AG04450 (cell line): ENCODE measurements at places on chromosomes 5 and 9. TPM values are rescaled to one million over a fixed set of nuclear protein-coding genes. Genes with fewer than 3 reads are reported as not detected.

DNA sequence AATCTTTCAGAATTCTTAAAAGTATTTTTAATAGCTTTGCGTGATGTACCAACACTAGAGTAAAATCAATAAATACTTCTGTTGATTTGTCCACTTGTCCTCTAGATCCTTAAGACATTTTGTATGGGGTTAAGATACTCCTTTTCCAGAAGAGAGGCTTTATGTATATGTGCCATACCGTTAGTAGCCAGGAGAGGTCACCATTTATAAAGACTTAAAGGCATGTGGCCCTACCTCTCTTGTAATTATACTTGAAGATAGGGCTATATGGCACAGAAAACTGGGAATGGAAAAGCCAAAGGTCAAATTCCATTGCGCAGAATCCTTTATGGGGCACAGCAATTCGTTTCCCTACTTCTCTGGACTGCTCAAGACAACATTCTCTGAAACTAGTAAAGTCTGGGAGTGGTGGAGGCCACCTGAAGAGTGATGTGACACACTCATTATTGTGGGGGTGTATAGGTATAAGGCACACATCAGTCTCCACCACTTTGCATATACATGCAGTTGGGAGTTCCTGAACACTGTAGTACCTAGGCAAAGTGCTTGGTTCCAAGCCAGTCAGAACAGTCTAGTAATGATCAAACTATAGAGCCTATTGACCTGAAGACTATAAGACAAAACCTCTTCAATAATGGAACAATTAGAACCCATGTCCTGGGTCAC is 140.1 kb upstream of the FBXL17 start:
- DNase-seq: peak; percentile 45

- DNase-seq: no peak
These were observed 32.0 kb downstream of the SPRY4 start for GRCh38 chr5:142292808-142293207.

GRCh38 chr9:224582-225520 is 10.2 kb downstream of the DOCK8 start:
- DNase-seq: no peak

DNA sequence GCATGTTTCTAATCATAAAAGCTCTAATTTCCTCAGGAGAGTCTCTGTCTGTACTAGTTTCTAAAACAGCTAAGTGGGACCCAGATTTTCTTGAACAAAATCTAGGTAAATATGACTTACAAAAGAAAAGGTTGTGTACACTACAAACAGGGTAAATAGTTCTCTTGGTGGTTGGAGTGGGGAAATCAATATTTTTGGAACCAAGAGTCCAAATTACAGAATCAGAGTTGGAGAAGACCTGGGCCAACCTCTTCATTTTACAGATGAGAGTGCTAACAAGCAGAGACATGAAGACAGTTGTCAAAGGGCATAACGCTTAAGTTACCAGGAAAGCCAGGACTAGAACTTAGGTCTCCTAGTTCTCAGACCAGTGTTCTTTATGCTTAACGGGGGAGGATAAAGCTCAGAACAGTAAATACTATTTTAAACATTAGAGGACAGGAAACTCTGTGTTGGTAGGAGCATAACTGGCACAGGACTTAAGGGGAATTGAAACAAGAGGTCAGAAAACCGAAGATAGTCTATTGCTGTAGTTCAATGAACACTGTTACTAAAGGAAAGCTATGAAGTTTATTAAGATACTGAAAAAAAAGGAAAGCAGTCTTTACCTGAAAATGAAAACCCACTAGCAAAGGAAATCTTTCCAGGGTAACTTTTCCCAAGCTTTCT is 9.3 kb upstream of the GOLGA1 start:
- no peak for DNase-seq

Gene NEUROG1
- not detected in 2 replicates for polyA plus RNA-seq

GRCh38 chr9:93488244-93488643 is 34.9 kb upstream of the FAM120AOS start:
- no peak for DNase-seq

Gene SYNPO
- polyA plus RNA-seq: 10.1 and 12.7 TPM in 2 replicates

Gene PCDHGA11
- polyA plus RNA-seq: 7.5 and 7.7 TPM in 2 replicates

- DNase-seq: no peak
These were observed 150.5 kb upstream of the TLX3 start for GRCh38 chr5:171158581-171158980.

- DNase-seq: no peak
These were observed 104.8 kb upstream of the ERCC6L2 start for GRCh38 chr9:95770653-95771131.

Gene KLF9
- polyA plus RNA-seq: 13.2 and 14.9 TPM in 2 replicates

Gene MYMK
- polyA plus RNA-seq: not detected in 2 replicates

DNA sequence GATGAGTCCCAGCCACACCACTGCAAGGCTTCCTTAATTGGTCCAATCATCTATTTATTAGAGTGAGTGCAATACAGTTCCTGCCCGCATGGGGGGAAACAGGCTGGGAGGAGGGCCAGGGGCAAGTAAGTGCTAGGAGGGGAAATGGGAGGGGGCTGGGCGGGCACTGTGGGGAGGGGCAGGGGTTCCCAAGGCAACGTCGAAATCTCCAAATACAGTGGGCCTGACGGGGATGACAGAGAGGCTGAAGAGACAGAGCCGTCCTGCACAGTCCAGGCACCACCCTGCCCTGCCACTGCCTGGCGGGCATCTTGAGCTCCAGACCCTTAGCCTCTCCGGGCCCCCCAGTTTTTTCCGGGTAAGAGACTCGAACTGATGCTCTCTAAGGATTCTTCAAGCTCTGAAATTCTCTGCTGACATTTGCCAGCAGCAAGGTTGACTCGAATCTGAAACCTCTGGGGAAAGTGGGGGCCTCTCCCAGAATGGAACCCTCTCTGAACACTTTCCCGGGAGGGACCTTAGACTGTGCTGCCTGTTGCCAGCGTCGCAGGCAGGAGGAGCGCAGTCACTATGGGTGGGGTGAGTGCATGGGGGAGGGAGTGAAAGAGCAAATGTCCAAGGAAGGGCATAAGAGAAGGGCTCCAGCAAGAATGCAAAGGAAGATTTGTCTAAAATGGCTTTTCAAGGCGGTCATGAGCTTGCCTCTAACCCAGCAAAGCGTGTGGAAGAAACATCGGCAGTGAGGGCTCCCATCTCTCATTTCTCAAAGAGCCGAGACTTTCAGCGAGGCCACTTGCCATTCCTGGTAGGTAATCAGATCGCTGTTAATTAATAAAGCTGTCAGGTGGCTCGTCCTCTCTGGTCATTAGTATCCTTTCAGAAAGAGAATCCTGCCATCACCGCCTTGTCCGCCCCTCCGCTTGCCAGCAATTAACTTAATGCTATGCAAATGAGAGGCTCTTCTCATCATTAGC is 99.0 kb downstream of the GTF3C4 start:
- DNase-seq: no peak

Gene AIF1L
- 0.30 and 0.31 TPM in 2 replicates for polyA plus RNA-seq

- no peak for DNase-seq
These were observed 40.1 kb upstream of the PLPP6 start for GRCh38 chr9:4622016-4622415.

- no peak for DNase-seq
These were observed 11.7 kb downstream of the TRIM23 start for GRCh38 chr5:65612298-65612907.

Gene CDH6
- polyA plus RNA-seq: 41.7 and 45.7 TPM in 2 replicates

Gene NXNL2
- polyA plus RNA-seq: 0.31 and 0.92 TPM in 2 replicates

- DNase-seq: no peak
These were observed 18.8 kb upstream of the CPEB4 start for GRCh38 chr5:173869316-173869715.

DNA sequence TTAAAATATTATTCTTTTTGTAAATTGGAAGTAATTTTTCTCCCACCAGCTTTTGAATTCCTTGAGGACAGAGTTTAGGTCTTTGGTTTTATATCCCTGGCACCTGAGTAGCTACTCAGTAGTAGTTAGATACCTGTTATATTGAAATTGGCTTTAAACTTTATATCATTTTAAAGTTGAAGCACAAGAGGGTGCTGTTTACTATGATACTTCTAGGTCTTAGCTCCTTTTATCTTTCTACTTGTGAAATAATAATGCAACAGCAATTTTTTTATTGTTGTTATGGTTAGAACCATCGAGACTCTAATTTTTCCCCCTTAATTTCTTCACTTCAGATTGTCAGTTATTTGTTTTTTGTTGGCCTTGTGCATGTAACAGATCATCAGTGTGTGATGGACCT is 46.3 kb downstream of the AP3S1 start:
- no peak for DNase-seq

DNA sequence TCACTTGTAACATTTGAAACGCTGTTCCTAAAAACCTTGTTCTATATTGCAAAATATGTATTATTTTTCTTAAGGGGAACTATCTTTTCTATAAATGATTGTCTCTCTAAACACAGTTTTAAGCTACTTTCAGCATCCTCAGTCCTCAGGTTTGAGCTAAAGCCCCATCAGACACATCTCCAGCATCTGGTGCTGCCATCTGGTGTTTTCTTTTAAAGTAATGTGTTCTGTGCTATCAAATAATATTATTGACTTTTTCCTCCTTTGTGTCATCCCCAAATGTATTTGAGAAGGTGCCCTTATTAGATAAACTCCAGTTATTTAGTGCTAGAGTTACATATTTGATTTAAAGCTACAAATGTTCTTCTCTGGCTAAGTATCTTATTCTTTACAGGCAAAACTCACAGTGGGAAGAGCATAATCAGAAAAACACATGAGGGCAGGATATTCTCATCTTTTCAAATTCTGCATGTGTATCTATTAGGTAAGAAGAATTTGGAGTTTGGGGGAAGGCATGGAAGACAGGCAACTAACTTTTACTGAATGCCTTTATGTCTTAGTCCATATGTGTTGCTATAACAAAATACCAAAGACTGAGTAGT is 27.5 kb downstream of the ZNF474 start:
- DNase-seq: no peak

Gene SLC6A7
- polyA plus RNA-seq: not detected in 2 replicates

Gene MSX2
- polyA plus RNA-seq: 7.2 and 9.5 TPM in 2 replicates

Gene NDST1
- polyA plus RNA-seq: 52.2 and 63.2 TPM in 2 replicates

GRCh38 chr5:122112733-122113558 is 16.4 kb upstream of the ZNF474 start:
- no peak for DNase-seq

DNA sequence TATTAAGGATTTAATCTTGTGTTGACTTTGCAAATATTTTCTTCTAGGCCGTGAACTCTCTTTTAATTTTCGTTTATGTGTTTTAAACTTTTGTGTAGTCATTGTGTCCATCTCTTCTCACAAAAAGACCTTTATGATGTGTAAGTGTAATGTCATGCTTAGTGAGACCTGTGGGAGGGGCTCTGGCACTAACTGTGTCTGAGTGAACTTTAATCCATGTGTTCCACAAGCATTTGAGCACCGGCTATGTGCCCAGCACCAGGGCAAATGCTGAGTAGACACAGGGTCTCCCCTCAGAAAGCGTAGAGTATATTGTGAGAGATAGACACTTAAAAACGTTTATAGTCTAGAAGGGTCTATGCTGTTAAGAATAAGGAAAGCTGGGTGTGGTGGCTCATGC is 272.6 kb upstream of the TUT7 start:
- no peak for DNase-seq

DNA sequence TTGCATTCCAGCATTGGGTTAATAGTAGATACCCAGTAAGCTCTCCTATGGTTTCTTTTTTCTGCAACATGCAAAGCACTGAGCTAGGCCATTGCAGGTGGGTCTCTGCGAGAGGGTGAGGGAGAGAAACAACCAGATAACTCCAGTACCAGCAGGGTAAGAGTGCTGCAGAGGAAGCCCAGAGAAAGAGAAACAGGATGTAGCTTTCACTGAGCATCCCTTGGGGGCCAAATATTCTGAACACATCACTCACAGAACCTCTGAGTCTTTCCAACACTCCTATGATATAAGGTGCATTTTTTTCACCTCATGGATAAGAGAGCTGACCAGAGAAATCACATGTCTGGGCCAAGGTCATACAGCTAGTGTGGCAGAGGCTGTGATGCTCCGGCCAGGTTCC is 76.7 kb downstream of the TRIM32 start:
- DNase-seq: no peak

DNA sequence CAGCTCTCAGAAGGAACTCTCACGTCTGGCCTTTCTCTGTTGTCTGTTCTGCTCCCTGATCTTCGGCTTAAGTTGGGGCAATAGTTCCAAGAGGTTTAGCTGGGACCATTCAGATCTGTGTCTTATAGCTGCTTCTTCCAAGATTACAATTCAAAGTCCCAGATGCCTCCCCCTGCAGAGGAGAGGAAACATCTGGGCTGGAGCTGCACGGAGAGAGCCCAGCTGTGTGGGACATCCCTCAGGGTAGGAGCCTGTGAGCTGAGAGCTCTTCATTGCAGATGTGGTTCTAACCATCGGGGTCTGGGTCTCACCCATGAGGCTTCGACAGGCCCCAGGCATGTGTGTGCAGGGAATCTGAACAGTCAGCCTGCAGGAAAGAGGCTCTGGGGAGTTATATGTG is 9.0 kb upstream of the PHF19 start:
- no peak for DNase-seq

Gene PCDHA7
- polyA plus RNA-seq: 0.09 and 0.14 TPM in 2 replicates

- no peak for DNase-seq
These were observed 117.2 kb downstream of the PSD2 start for GRCh38 chr5:139912804-139913203.

DNA sequence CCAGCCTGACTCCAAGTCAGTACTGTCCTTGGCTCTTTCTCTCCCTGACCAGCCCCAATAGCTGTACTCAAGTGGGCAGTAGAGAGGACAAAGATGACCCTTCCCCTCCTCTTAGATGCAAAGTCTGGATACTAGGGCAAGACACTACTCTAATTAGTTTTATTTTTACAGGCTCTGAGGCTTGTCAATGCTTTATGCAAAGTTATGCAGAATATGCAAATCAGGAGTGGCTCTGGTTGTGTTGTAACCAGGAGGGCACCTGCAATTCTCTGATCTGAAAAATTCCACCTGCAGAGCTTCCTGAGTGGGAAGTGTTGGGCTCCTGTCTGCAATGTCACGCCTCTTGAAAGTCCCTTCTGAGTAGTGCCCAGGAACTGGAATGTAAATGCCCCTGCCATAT is 201.5 kb downstream of the RGS3 start:
- no peak for DNase-seq

GRCh38 chr9:75487856-75488718 is 399.8 kb downstream of the OSTF1 start:
- DNase-seq: no peak

Gene FAM221B
- polyA plus RNA-seq: not detected in 2 replicates

GRCh38 chr5:156841737-156842136 is 8.4 kb upstream of the PPP1R2B start:
- DNase-seq: no peak

GRCh38 chr5:165035520-165035919 is 1530.1 kb downstream of the MAT2B start:
- DNase-seq: no peak
